ENCODE measurements at places on chromosomes 5 and 9.

DNA sequence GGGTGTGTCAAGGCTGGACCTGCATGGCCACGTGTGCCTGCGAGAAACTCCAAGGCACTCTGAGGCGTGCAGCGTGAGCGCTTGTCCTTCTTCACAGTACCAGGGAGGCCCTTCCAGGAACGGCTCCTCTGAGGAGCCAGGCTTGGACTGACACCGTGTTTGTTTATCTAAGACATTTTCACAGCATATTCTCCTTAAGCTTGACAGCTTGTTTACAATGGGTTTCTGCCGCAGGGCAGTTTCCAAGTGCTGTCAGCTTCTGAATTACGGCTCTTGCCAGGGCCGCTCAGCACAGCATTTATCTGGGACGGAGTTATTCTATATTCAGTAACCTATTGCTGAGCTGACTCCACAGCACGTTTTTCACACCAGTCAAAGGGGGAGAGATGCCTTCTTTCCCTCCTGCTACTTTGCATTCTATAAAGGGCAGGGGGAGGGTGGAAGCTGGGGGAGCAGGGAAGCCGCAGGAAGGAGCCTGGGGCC is 98.4 kb downstream of the LMNB1 start:
- no peak for DNase-seq

DNA sequence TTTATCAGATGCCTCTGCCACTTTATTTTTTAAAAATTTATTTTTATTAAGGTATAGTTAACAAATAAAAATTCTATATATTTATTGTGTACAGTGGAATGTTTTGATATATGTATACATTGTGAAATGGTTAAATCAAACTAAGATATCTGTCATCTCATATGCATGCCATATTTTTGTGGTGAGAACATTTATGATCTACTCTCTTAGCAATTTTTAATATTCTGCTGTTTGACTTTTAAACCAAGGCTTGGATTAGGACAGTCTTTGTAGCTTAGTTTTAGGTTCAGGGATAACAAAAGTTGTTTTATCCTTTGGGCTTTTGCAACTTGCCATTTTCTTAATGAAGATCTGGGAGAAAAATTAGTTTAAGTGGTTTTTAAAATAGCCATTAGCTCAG is 46.0 kb upstream of the CDKN2B start:
- no peak for DNase-seq

- no peak for DNase-seq
Observed at GRCh38 chr5:126234563-126235195, 188.5 kb upstream of the GRAMD2B start.

DNA sequence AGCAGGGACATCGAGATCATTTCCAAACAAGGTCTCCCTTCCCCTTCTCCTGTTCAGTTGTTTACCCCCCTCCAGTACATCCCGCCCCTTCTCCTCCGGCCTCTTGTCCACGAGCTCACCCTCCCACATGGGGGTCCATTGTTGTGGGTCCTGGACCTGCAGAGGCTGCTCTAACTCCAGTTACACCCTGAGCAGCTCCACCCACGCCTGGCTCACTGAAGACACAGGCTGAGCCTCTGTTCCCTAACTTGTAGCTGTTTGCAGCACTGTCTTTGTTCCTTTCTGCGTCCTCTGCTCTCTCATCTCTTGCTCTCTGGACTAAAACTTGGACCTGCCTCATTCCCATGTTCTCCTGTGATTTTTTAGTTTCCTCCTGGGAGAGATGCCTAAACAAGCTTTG is 377.5 kb downstream of the MED10 start:
- DNase-seq, result no peak

DNA sequence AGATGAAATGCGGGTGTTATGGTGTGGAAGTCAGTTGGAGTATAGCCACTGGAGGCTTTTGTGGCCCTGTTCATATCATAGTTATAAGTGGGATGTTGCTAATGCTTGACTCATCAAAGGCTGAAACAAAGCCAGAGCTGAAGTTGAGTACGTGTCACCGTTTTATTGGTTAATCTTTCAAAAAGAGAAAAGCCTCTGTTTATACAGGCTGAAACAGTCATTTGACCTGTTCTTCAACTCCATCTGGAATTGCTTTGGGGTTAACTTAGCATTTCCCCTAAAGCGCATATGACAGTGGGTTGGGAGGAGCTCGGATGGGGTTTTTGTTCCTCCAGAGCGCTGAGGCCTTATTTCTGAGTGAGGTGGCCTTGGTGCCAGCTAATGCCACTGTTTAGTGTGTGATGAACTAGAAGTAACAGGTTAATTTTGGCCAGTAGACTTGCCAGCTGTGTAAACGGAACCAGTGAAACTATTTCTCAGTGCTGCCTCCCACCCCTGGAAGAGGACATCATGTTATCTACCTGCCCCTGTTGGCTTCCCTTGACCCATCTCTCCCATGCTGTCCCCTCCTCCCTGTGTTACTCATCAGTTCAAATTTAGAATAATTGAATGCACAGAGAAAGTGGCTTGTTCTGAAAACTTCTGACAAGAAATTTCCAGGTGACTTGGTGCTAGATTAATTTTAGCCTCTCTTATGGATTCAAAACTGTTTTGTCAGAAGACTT is 34.2 kb downstream of the MTAP start:
- peak; percentile 97 for DNase-seq

- no peak for DNase-seq
Observed at GRCh38 chr5:77151501-77151900, 59.0 kb upstream of the PDE8B start.

DNA sequence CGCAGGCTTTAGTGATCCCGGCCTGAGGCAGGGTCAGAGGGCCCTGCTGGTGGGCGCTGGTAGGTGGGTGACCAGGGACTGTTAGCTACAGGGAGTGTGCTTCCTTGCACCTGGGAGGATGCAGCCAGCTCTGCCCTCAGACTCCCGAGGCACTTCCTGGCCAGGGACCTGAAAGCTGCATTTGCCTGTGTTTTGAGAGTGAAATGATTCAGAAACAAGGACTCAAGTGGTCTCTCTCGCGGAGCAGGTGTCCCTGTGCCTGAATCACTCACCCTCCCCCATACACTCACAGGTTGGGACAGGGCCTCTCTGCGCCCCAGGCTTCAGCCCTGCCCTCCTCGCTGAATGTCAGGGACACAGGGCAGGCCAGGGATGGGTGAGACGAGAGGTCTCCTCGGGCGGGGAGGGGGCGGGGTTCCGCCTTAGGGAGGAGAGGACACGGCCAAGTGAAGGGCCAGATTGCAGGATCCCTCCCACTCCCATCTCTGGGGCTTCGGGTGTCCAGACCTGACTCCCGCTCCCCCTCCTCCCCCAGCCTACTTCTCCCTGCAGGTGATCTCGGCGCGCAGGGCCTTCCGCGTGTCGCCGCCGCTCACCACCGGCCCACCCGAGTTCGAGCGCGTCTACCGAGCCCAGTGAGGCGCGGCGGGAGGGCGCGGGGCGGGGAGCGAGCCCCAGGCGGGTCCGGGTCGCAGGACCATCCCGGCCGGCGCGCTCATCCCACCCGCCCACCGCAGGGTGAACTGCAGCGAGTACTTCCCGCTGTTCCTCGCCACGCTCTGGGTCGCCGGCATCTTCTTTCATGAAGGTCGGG is 1.5 kb downstream of the LTC4S start:
- DNase-seq, result no peak
